ENCODE measurements at places on chromosomes 3 and 15.

DNA sequence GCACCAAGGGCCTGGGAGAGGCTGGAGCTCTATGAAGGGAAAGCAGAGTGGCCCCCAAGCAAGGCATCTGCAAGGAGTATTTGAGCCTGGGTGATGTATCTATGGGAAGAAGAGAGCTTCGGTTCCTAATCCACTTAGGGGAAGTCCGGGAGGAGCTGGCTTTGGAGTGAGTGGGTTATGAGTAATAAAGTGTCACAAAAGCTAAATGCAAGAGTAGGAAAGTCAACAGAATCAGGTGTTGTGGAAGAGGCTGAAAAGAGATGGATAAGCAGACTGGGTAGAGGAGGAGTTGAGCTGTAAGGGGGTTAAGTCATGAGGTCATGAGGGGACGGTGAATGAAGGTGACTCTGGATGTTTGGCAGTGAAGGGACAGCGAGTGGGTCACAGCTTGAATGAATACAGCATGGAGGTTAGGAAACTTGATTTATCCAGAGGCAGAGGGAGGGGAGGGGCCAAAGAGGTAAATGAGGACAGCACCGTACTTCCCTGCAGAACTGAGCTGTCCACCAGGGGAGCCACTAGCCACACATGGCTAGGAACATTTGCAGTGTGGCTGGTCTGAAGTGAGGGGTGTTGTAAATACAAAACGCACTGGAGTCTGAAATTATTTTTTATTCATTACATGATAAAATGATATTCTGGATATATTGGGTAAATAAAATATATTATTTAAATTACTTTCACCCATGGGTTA is 83.3 kb downstream of the ADCY5 start:
- no peak for DNase-seq

DNA sequence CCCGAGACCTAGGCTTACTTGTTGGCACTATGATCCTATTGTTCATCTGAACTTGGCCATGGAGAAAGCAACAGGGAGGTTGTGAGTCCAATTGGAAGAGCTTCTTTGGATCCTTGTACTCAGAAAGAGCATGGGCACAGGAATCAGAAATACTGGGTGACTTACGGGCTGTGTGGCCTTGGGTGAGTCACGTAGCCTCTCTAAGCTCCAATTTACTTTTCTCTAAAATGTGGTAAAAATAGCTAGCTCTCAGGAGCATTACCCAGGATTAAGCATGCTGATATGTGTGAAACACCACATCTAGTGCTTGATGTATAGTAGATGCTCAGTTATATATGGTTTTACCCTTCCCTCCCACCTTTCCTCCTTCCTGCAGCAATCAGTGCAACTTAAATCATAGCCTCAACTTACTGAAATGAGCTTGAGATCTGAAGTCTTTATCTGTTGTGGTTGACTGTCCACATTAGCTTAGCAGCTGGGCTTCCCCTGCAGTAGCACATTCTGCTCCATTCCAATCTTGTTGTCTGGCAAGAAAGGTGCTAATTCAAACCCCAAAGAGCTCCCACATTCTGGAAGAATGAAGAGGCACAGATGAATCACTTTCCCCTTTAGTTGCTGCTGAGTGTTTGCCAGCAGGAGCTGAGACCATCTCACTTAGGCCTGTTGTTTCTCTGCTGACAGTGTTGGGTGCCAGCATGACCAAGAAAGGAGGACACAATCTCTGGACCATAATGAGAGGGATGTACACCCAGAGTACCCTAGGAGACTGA is 299.1 kb upstream of the TRIM42 start:
- DNase-seq, result no peak

DNA sequence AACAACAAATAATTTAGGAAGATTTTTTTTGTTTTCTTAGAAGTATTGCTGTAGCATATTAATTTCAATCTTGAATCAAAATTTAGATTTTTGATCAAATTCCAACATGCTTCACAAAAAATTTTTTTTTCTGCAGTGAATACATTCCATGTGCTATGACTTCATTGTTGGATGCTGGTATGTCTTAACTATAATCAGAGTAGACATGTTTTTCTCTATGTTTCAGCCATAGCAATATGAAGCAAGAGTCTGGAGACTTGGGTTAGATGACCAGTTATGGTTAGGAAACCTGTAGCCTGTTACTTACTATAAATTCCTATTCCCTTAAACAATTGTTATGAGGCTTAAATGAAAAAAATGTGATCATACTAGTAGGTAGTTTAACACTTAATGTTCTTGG is 176.1 kb upstream of the CHL1 start:
- no peak for DNase-seq

DNA sequence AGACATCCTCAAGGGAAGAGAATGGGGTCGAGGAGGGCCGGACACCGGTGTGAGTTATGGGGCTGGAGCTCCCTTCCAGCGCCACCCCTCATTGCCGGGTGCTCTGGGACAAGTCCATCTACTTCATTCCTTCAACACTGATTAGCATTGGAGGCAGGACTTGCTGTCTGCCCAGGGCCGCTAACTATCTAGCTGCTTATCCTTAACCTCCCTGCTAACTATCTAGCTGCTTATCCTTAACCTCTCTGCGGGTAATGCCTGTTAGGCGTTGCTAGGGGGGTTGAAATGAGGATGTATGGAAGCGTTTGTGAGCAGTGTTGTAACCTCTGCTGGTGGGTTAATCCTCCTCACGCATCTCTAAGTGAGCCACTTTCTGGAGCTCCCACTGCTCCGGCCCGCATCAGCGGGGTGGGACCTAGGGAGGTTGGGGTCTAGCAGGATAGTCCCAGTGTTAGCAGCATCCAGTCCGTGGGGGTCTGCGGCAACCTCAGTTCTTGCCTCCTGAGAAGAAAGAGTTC is 10.9 kb upstream of the CHAC1 start:
- no peak for DNase-seq

DNA sequence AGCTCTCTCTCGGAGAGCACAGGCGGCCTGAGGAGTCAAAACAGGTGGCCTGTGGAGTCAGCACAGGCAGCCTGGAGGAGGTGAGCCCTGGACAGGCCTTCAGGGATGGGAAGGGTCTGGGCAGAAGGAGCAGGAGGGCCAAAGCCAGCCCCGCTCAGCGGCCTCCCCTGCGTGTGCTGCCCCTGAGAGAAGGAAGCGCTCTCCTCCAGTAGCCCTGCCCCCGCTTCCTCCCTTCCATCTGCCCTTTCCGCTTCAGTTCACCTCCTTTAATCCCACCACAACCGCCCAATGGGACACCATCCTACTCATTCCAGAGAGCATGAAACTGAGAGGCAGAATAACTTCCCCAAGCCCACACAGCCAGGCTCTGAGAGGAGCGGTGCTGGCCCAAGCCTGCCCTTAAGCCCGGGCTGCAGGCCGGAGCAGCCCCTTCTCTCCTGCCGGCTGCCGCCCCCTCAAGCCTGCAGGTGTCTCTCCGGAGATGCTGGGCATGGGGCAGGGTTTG is 3.2 kb upstream of the NR2E3 start:
- DNase-seq, result no peak

DNA sequence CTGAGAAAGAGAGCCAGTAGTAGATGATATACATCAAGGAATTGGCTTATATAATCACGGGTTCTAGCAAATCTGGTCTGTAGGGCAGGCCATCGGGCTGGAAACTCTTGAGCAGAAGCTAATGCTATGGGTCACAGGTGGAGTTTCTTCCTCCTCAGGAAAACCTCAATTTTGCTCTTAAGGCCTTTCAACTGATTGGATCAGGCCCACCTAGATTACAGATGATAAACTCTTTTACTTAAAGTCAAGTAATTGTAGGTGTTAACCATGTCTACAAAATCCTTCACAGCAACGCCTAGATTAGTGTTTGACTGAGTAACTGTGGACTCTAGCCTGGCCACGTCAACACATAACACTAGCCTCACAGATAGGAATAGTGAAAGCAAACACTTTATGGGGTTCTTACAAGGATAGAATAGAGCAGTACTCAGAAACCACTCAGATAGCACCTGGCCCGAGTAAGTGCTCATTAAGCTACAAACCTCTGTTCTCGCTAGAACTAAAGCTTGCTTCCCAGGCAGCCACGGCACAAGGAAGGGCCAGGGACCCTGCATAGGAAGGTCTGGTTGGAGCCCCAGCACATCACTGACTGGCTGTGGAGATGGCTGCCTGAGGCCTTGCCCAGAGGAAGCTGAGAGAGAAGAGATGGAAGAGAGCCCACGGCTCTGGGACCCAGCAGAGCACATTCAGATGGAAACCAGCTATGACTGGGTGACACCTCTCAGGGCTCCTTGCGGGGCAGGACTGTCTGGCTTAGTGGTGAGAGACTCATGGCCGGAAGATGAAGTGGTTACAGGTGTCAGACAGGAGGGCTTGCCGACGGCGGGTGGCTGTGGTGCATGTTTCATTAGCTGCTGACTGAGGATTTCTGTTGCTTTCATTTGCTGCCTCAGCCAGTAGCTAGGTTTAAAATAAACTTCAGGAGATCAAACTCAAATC is 202.5 kb upstream of the TLE3 start:
- peak; percentile 73 for DNase-seq

DNA sequence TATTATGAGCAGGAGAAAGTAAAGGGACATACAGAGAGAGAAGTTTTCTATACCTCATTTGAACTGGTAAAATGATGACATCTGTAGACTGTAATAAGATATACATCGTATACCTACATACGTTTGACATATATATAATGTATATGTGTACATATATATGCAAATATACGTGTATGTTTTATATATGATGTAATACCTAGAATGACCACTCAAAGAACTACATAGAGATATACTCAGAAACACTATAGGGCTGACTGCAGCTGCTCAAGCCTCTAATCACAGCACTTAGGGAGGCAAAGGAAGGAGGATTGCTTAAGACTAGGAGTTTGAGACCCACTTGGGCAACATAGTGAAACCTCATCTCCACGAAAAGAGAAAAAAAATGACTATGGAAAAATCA is 48.5 kb upstream of the MCTP2 start:
- no peak for DNase-seq

- no peak for DNase-seq
Observed at GRCh38 chr15:33013827-33014445, 180.6 kb downstream of the FMN1 start.

- DNase-seq, result no peak
Observed at GRCh38 chr3:177673112-177673914, 476.0 kb upstream of the TBL1XR1 start.

DNA sequence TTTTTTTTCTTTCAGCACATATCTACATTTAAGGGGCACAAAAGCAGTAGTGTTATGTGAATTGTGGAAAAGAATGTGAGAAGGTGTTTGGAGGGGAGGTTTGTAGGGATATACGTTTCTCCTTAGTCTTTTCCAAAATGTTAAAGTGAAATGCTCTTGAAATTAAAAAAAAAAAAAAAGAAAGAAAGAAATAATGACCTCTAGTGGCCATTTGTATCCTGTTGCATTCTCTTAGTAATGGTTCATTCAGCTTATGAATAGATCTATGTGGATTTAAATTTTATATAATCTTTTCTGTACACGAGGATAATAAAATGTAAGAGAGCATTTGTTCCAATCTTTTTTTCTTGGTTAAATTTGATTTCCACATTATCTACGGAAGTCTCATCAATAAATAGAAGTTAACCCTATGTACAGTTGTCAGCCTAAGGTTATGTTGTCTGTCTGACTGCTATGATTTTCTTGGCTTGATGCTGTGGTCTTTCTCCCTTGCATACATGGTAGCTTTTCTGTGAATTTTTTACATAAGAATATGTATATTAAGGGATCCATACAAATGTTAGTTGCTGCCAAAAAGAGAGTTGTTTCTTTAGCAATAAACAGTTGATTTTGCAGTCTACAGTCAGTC is 1.7 kb downstream of the P2RY13 start:
- DNase-seq, result peak; percentile 11

GRCh38 chr3:129506231-129506742 is 22.2 kb upstream of the RHO start:
- no peak for DNase-seq

DNA sequence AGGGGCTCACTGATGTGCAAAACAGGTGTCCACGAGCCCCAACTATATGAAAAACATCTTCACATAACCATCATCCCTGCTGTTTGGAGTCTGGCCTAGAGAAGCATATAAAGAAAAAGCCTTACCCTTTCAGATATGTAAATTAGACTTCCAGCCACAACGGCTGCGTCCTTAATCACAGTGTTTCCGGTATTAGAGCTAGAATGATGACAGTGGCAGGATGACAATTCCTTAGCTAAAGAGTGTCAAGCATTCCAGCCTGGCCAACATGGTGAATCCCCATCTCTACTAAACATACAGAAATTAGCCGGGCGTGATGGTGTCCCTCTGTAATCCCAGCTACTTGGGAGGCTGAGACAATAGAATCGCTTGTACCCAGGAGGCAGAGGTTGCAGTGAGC is 19.5 kb upstream of the SAMD7 start:
- DNase-seq, result no peak

DNA sequence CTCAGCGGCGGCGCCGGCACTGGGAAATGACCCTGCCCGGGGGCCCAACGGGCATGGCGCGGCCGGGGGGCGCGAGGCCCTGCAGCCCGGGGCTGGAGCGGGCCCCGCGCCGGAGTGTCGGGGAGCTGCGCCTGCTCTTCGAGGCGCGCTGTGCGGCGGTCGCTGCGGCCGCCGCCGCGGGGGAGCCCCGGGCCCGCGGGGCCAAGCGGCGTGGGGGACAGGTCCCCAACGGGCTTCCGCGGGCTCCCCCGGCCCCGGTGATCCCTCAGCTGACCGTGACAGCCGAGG is 172 bp downstream of the ITPKA start:
- DNase-seq, result no peak

DNA sequence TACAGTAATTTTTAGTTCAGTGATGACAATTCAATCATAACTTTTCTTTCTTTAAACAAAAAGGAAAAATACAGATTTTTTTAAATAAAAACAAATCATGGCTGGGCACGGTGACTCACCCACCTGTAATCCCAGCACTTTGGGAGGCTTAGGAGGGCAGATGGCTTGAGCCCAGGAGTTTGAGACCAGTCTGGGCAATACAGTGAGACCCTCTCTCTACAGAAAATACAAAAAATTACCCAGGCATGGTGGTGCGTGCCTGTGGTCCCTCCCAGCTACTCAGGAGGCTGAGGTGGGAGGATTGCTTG is 25.6 kb upstream of the ATG7 start:
- DNase-seq, result no peak

DNA sequence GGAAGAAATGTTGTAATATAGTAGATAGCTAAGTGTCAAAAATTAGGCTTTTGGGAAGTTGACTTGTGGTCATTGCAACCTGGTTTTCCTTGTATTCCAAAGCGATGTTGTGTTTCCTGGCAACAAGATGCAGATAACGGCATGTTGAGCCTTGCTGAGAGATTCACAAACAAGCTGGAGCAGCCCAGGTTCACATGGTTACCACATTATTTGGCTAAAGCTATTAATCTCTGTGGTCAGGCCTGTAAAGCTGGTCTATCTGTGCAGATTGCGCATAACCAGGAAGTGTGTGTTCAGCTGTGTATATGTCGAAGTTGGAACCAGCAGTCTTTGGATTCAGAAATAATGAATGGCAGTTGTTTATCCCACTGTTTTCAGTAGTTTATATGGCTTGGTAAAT is 6.6 kb downstream of the TIPARP start:
- DNase-seq, result no peak
